ENCODE measurements at places on chromosomes 5 and 9.

DNA sequence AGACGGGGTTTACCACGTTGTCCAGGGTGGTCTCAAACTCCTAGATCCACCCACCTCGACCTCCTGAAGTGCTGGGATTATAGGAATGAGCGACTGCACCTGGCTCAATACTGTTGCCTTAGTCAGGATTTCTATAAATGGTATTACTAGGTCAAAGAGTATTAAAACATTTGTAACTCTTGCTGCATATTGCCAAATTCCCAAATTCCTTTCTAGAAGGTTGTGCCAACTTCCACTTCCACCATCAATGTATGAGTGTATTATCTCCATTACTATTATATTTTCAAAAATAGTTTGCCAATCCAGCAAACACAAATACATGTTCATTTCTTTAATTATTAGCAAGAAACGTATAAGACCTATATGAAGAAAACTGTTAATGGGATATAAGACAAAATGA, 10.6 kb downstream of the PTGR1 start:
- DNase-seq, result no peak

DNA sequence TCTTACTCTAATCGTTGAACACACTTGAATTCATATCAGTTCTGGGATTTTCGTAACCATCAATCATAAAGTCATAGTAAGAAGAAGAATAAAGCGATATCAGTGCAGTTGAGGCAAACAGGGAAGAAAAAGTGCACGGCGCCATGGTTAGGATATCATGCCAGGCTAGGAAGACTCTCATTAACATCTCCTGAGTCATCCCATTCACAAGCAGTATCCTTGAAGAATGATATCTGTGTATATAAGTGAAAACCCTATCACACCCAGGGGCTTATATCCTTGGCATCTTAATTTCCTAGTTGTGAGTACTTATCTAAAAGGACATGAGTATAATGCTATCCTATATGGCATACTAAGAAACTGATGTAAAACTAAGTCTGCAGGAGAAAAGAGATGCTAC, 38.6 kb downstream of the NFIB start:
- DNase-seq, result peak; percentile 35

DNA sequence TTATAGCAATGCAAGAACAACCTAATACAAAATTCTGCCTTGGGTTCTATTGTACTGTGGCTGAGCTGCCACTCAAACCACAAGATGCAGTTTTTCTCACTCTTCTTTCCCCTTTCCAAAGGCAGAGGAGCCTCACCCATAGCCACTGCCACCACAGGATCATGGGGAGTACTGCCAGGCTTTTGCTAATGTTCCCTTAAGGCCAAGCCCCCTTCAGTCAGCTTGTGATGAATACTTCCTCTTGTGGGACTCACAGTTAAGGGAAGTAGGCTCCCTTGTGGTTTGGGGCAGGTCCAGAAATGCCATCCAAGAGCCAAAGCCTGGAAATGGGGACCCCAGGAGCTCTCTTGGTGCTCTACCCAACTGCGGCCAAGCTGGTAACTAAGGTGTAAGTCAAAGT, 258.7 kb downstream of the SPATA31D1 start:
- DNase-seq, result peak; percentile 23

- peak; percentile 95 for DNase-seq
These were observed 35.6 kb downstream of the TPPP start for GRCh38 chr5:657570-657969.

DNA sequence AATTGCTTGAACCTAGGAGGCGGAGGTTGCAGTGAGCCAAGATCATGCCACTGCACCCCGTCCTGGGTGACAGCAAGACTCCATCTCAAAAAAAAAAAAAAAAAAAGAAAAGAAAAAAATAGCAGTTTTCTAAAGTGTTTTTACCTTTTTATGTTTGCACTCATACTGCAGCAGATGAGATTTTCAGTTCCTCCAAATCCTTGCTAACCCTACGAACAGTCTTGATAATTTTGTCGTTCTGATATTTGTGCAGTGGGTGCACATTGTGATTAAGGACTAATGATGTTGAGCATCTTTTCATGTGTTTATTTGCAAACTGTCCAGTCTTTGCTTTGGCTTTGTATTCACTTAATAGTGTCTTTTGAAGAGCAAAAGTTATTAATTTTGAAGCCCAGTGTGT, 42.9 kb downstream of the ZCCHC7 start:
- no peak for DNase-seq
